ENCODE measurements at places on chromosomes 12 and 14.

DNA sequence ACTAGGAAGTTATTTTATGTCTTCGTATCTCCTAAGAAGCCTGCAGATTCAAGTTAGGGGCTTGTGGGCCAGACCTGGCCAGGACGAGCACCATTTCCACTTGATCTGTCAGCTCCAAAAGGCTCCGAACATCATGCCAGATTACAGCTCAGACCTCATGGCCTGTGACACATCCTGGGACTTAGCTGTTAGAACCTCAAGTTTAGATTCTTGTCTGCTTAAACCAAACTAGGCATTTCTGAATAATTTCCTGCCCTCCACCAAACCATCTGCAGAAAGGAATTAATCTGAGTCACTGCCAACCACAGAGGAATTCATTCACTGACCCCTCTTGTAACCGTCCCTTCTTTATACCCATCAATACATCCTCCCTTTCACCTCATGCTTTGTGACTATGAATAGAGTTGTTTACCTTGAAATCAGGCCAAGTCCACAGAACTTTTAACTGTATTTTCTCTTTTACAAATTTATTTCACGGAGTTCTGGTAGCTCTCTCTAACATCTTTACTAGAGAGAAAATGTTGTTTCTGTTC is 120.3 kb downstream of the FBXL14 start:
- DNase-seq: no peak

DNA sequence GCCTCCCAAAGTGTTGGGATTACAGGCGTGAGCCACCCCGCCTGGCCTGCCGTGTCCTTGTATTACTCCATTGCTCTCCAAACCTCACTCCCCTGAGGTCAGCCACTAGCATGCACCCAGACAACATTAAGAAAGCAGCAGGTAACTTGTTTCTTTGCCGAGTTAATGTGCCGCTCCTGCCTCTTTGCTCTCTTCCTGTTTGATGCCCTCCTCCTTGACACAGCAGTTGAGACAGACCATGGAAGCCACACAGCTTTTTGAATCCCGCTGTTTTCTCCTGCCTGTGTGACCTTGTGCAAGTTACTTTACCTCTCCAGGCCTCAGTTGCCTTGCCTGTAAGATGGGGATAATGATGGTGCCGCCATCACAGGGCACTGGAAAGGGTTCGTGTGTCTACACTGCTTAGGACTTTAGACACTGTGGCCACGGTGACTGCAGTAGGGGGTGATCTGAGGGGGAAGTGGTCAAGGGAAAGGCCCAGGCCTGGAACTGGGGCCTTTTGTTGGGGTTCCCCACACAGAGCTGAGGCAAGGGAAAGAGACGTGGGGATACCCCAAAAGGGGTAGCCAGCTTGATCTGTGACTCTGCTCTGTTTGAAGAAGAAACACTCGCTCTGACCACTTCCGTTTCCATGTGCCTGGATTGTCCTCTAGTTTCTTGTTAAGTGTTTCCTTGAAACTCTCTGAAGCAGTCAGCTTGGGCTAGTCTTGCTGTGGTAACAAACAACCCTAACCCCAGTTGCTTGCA is 69.3 kb downstream of the RIN3 start:
- DNase-seq: no peak

- DNase-seq: peak; percentile 88
These were observed 29.0 kb downstream of the SLC2A3 start for GRCh38 chr12:7907009-7907408.

DNA sequence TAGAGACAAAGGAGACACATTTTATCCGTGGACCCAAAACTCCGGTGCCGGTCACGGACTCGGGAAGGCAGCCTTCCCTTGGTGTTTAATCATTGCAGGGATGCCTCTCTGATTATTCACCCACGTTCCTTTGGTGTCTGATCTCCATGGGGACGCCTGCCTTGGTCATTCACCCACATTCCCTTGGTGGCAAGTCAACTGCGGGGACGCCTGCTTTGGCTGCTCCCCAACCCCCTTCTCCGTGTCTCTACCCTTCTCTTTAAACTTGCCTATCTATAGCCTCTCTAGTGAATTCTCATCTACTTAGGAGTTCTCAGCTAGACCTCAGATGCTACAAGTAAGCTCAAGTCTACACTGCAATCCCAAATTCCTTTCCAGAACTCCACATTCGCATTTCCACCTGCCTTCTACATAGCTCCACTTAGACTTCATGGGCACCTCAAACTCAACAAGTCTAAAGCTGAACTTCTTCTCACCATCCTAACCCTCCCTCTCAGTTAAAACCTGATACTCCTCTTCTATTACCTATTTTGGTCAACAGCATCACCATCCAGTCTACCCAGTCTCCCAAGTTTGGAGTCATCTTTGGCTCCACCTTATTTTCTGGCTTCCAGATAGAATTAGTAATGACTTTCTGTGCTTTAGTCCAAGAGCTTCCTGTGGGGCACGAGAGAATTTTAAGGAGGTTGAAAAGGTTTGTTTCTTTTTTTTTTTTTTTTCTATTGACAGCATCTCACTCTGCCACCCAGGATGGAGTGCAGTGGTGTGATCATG is 14.4 kb downstream of the SPTLC2 start:
- DNase-seq: no peak

GRCh38 chr12:50458606-50459005 is 46.2 kb upstream of the DIP2B start:
- DNase-seq: no peak

DNA sequence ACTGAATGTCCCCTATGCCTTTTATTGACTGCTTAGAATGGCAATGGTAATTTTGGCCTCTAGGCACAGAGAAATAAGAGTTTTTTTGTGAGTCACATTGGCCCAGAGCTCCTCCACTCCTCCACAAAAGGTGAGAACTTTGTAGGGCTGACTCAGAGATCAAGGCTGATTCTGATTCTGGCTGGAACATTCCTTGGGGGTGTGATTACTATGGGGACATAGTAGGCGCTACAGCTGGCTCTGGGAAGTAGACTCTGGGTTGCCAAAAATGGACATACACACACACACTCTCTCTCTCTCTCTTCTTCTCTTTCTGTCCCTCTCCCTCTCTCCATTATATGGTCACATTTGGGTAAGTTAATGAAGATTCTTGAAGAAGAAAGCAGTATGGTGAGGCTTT is 174.6 kb upstream of the DDHD1 start:
- DNase-seq: no peak

DNA sequence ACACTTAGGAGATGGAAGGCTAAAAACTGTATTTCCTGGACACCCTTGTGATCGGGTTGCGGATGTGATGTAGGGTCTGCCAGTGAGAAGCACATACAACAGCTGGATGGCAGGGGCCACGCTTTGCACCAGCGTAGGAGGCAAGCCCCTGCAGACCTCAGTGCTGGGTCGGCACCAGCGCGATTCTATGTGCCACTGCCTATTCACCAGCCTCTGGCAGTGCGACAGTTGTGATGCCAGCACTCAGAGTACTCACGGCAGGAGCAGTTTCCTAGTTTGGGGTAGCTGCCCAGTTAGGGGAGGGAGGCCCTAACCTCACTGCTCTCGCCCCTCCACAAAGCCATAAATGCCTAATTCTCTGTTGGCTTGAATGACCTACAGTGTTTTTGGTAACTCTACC is 31.6 kb downstream of the SPTLC2 start:
- no peak for DNase-seq

DNA sequence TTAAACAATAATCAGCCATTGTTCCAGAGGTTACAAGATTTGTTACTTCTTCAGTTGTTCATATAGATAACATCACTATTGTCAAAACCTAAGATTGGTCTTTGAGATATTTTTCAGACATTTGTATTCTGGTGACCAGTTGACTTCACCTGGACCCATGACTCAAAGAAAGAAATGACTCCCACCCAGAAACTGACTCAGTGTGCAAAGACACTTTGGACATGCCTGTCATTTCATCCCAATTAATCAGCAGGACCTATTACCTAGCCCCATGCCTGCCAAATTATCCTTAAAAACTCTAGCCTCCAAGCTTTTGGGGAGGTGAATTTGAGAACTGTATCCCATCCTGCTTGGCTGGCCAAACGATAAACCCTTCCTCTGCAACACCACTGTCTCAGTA is 27.7 kb upstream of the TSPAN11 start:
- no peak for DNase-seq

- no peak for DNase-seq
These were observed 242.3 kb downstream of the NRXN3 start for GRCh38 chr14:78412475-78412874.

DNA sequence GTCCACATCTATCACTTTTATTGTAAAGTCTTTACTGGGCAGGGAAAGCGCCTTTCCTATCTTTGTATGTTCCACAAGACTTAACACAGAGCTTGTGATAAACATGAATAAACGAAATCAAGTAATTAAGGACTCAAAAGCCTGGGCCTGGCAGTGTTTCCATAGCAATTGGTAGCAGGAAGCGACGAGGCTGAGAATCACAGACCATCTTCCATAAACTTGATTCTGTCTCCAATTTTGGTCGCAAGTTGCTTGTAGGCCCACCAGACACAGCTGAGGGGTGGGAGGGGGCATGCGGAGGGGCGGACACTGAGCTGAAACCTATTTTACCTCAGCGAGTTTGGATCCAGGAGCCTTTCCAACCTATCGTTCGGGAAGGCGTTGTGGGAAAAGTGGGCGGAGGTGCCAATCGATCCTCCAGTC is 302 bp downstream of the CCDC38 start:
- DNase-seq: no peak

GRCh38 chr12:51970904-51971646 is 19.6 kb downstream of the ACVR1B start:
- DNase-seq: peak; percentile 68

- no peak for DNase-seq
These were observed 18.7 kb upstream of the SCFD1 start for GRCh38 chr14:30603402-30603801.

DNA sequence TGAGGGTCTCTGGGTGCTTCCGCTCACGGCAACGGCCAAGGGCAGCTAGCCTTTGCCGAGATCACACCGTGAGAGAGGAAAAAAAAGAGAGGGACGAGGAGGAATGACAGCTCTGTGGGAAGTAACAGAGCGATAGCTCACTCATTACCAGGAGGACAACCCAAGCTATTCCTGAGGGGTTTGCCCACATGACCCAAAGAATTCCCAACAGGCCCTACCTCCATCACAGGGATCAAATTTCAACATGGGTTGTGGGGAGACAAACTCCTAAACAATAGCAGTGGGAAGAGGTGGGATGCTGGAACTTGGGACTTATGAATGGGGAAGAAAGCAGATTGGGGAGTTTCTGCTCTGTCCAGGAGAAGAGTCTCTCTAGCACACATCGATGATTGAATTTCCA is 180.6 kb downstream of the LRRK2 start:
- DNase-seq: no peak

GRCh38 chr12:106369624-106370346 is 12.2 kb downstream of the POLR3B start:
- DNase-seq: no peak

- DNase-seq: peak; percentile 45
These were observed 53.3 kb upstream of the CERS5 start for GRCh38 chr12:50220363-50220995.

- DNase-seq: no peak
These were observed 33.6 kb downstream of the E2F7 start for GRCh38 chr12:77031745-77032144.

- no peak for DNase-seq
These were observed 1682.8 kb upstream of the FLRT2 start for GRCh38 chr14:83847102-83847501.

DNA sequence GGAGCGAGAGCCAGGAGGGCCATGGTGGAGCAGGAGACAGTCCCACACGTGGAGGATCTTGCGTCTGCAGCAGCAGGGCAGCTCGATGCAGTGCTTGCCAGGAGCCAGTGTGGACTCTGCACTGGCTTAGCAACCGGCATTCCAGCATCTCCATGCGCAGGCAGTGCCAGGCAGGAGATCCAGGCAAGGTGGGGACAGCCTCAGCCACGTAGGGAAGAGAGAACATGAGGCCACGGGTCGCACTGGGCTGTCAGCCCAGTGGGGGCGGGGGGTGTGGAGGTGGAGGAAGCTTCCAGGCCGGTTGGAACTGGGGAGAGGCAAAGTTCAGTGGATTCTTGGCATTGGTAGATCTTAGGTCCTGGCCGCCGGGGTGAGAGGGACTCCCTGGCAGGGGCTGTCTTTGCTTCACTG is 121.0 kb upstream of the EVL start:
- DNase-seq: no peak

DNA sequence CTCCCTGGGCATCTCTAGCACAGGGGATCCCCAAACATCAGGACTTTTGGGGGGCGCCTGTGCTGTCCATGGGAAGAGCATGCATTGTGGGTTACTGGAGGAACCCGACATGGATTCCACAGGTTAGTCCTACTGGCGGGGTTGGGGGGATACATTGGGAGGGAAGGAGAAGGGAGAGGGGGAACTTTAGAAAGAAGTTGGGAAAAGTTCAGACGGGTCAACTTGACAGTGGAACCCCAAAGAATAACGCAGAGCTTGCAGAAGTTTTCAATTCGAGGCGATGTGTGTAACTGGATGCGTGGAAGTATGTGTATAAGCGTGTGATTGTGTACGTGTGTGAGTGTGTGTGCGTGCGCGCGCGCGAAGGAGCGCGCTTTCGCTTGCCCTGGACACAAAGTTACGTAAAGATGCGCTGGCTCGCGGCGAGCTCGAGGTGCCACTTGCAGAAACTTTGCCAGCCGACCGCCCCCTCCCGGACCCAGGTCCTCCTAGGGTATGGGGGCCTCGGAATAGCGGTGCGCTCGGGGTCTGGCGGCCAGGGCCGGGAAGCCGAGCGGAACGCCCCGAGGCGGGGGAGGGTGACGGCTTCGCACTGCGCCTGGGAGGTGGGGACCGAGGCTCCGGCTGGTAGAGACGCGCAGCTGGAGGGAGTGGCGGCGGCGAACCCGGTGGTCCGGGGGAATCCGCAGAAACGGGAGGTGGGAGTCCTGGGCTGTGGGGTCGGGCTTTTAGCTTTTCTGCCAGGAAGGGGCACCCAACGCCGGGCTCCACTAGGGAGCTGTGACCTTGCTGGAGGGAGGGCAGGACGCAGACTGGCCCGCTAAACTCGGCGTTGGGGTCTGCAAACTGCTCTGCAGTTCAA is 669 bp downstream of the RFX4 start:
- peak; percentile 71 for DNase-seq

DNA sequence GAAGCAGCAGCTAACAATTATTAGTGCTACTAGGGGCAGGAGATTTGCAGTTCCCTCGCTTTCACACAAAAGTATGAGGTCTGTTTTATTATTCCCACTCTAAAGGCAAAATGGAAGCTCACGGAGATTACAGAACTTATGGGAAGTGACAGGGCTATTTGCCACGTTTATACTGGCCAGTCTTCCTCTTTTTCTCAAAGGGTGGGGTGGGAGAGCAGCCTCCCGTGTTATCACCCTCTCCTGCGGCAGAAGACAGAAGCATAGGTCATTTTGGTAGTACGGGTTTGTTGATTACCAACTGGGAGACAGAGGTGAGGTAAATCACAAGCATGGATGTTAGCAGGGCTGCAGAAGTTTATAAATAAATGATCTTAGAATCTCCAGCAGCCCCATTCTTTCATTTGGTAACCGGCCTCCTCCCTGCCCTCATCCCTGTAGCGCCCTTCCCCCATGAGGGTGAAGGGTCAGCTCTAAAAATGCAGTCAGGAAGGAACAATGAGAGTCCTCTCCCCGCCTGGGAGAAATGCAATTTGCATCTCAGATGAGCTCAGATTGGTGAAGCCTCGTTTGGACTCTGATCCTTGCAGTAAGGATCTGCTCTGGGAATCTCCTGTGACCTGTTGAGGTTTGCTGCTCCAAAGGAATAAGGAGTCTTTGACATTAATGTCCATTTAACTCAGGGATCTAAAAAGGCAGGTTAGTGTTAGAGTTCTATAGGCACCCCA is 44.7 kb upstream of the SINHCAF start:
- peak; percentile 51 for DNase-seq
